ENCODE measurements at places on chromosomes 5 and 9. TPM values are rescaled to one million over a fixed set of nuclear protein-coding genes. Genes with fewer than 3 reads are reported as not detected.

GRCh38 chr5:76695346-76695745, 20.6 kb upstream of the F2R start:
- DNase-seq: no peak
- no peak overlapping the region for H3K27ac ChIP-seq
- no peaks in the 10 kb centered on the region for H3K27me3 ChIP-seq
- no peak overlapping the region for H3K4me3 ChIP-seq
- H3K4me1 ChIP-seq: peaks cover 19% of the 10 kb centered on the region
- peaks cover 35% of the 10 kb centered on the region for H3K36me3 ChIP-seq

- DNase-seq: no peak
- no peak overlapping the region for H3K4me3 ChIP-seq
- no peaks in the 10 kb centered on the region for H3K36me3 ChIP-seq
- no peak overlapping the region for H3K27ac ChIP-seq
- no peaks in the 10 kb centered on the region for H3K4me1 ChIP-seq
Observed at GRCh38 chr9:129558063-129558550, 62.8 kb downstream of the C9orf50 start.

GRCh38 chr5:54909911-54910870, 75.2 kb downstream of the ESM1 start:
- H3K27me3 ChIP-seq: no peaks in the 10 kb centered on the region
- no peaks in the 10 kb centered on the region for H3K36me3 ChIP-seq
- no peak overlapping the region for H3K4me3 ChIP-seq
- no peak overlapping the region for H3K27ac ChIP-seq
- no peak for DNase-seq

DNA sequence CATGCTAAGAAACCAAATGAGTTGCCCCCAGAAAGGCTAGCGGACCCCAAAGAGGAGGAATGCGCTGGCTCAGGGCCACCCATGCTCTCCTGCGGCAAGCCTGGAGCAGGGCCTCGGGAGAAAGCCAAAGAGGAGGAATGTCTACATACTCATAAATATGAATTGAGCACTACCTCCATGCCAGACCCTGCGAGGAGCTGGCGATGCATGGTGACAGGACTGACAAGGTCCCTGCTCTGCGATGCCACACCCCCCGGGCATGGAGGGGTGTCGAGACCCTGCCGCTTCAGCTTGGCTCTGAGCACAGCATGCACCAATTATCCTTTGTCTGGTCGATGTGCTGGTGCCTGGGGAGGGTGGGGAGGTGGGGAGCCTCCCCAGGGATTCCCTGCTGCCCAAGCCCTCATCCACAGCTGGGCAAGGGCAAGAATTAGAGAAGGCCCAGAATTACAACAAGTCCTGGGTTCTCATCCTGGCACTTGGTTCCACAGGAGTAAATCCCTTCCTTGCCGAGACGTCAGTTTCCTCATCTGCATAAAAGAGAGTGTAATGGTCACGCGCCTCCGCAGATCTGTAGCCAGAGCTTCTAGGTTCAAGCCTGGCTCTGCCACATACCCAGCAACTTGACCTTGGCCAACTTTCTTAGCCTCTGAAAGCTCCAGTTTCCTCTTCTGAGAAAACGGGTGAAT, 74.4 kb downstream of the FAM114A2 start:
- peaks cover 3% of the 10 kb centered on the region for H3K4me1 ChIP-seq
- no peak for DNase-seq
- no peaks in the 10 kb centered on the region for H3K36me3 ChIP-seq
- H3K4me3 ChIP-seq: peak overlapping the region; percentile 34
- H3K27me3 ChIP-seq: no peaks in the 10 kb centered on the region
- no peak overlapping the region for H3K27ac ChIP-seq

GRCh38 chr9:38022995-38023394, 46.0 kb downstream of the SHB start:
- H3K27ac ChIP-seq: no peak overlapping the region
- H3K4me1 ChIP-seq: peaks cover 78% of the 10 kb centered on the region

DNA sequence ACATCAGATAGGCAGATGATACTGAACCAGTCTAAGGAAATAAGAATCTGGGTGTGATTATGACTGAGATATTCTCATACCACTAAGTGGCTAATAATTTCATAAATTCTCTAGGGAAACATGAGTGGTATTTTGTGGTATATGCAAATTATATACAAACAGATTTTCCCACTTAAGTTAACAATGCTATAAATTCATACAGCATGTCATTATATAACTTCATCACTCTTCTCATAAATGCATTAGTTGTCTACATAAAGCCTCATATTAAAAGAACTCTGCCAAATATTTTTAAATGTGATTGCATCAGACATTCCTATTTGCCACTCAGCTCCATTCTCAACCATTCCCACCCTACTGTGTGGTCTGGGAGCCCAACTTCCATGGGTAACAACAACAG, 226.5 kb downstream of the TLE1 start:
- no peak overlapping the region for H3K4me3 ChIP-seq
- no peaks in the 10 kb centered on the region for H3K27me3 ChIP-seq
- DNase-seq: no peak

- H3K27ac ChIP-seq: no peak overlapping the region
- H3K4me3 ChIP-seq: no peak overlapping the region
- no peaks in the 10 kb centered on the region for H3K4me1 ChIP-seq
- DNase-seq: no peak
- H3K36me3 ChIP-seq: no peaks in the 10 kb centered on the region
Observed at GRCh38 chr9:90142580-90142979, 500.0 kb downstream of the DIRAS2 start.

DNA sequence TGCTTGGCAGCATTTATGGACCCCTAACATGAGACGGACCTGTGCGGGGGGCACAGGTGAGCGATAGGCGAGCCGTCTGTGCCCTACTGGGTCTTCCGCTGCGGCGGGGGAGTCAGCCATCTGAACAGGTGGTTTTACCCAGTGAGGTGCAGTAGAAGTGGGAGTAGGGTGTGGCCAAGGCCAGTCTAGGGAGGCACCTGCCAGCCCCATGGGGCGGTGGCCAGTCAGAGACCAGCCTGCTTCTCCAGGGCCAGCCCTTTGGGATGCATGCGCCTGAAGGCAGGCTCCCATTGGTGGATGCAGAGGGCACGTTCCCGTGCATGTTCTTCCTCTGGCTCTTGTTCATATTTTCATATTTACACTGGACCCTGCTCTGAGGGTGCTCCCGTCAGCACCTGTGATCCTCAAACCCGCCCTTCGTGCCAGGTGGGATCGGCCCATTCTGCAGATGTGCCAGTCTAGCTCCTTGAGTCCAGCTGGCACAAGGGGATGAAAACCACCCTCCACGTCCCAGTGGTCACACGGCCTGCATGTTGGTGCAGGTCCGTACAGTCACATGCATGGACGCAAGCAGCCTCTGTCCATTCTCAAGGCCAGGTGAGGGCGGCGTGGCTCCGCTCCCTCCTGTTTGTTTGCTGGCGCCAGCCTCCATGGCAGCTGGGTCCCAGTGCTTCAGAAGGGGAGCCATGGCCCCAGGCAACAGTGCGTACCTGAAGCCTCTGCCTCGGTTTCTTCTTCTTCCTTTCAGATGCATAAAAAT, 9.0 kb downstream of the COL5A1 start:
- no peak for DNase-seq
- H3K27ac ChIP-seq: no peak overlapping the region
- H3K36me3 ChIP-seq: no peaks in the 10 kb centered on the region

- no peak for DNase-seq
- peaks cover 9% of the 10 kb centered on the region for H3K36me3 ChIP-seq
- H3K4me1 ChIP-seq: peaks cover 8% of the 10 kb centered on the region
- H3K4me3 ChIP-seq: no peak overlapping the region
Observed at GRCh38 chr5:55324815-55325418, 17.1 kb downstream of the MTREX start.

The APBA1 gene
- 1.4 TPM for total RNA-seq

The LHFPL2 gene
- 35.6 TPM for total RNA-seq

The PCDHAC2 gene
- 0.92 TPM for total RNA-seq
